ENCODE measurements at places on chromosomes 12 and 14.
A peak's percentile ranks its signal among the peaks of the same experiment; 100 is the strongest.

DNA sequence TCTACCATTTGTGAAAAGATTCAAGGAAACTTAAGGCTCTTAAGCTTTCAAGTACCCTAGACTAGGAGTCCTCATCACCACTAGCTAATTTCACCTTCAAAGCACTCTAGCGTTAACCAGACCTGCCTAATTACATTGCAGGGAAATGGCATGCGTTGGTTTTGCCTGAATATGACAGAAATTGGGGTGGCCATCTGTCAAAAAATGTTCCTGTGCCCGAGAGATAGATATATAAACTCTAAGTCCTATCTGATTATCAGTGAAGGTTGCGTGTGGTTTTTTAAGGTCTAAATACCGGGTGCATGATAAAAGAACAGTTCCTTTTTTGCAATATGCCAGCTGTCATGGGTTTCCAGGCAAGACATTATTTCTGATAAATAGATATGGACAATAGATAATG, 48.3 kb downstream of the SPRING1 start:
- DNase-seq = no peak

DNA sequence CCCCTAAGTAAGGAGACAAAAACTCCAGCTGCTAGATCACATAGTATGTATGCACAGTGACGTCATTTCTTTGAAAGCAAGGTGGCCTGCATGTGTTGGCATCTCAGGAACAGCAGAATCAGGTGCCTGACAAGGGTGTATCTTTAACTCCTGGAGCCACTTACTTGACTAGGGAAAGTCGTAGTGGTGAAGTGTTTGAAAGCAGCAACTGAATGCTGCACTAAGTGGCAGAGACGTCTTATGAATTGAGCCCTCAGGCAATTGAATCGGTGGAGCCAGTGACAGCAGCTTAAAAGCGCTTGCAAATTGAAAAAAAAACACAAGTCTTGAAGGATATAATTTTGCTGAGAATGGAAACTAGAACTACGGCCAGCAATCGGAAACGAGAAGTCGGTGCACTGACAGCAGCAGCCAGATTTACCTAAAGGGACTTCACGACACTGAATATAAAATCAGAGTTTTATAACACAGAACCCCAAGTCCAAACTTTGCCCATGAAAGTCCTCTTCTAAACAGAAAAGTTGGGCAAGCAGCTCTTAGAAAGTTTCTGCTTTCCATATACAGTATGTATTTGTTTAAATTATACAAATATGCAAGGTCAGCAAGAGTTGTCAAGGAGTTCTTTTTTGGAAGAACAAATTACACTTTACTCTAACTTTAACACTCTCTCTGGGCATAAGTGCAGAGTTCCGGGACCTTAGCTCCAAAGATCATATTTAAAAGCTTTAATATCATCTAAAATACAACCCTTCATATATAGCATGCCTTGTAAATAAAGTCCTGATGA, 1.1 kb downstream of the IGF1 start:
- DNase-seq = no peak

DNA sequence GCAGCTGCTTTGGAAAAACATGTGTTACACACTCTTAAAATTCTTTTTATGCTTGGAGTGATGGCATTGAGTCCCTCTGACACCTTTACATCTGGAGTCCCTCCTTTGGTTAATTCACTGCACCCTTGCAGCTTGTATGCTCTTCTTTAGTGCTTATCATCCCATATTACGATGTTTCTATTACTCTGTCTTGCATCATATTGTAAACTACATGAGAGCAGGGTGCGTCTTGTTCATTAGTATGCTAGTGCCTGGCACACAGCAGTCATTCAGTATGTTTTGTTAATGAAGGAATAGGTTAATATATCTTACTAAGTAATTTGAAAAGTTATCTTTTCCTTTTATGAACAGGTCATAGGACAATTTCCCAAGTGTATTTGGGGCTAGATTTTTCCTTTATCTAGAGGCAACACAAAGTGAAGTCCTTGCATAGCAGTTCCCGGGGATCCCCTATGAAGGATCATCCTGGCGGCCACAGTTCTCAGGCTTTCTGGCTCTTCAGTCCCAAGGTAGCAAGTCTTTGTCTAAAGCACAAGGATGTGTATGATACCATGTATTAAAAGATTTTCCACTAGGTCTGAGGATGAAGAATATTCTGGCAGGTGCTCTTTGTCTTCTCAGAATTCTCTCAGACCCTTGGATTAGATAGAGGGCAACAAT, 363.8 kb downstream of the FUT8 start:
- DNase-seq = no peak

- no peak for DNase-seq
Observed at GRCh38 chr12:132385923-132386751, 56.7 kb upstream of the GALNT9 start.

GRCh38 chr14:70882776-70883492, 24.3 kb upstream of the PCNX1 start:
- DNase-seq = no peak

- DNase-seq = no peak
Observed at GRCh38 chr12:57553343-57554202, 3.7 kb downstream of the KIF5A start.

DNA sequence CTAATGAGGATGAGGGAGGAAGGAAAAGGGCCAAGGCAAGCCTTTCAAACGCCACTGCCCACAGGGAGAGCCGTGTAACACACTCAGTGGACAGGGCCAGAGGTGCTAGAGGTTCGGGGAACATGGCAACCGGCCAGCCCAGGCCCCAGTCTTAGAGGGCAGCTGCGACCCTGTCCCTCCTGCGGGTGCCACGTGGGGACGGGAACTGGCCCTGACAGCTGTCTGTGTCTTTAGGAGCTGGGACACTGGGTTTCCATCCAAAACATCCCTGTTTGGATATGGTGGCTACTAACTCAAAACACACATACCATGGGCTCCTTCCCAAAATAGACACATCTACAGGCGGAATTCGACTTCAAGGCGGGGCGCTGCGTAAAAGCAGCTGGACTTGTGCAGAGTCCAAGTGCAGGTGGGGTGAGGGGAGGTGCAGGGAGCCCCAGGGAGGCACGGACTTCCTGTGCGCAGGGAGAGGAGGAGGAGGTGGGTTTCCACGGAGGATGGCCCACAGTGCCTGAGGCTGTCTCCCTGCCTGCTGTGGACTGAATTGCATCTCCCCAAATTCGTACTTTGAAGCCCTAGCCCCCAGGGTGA, 184.7 kb downstream of the PIWIL1 start:
- no peak for DNase-seq

DNA sequence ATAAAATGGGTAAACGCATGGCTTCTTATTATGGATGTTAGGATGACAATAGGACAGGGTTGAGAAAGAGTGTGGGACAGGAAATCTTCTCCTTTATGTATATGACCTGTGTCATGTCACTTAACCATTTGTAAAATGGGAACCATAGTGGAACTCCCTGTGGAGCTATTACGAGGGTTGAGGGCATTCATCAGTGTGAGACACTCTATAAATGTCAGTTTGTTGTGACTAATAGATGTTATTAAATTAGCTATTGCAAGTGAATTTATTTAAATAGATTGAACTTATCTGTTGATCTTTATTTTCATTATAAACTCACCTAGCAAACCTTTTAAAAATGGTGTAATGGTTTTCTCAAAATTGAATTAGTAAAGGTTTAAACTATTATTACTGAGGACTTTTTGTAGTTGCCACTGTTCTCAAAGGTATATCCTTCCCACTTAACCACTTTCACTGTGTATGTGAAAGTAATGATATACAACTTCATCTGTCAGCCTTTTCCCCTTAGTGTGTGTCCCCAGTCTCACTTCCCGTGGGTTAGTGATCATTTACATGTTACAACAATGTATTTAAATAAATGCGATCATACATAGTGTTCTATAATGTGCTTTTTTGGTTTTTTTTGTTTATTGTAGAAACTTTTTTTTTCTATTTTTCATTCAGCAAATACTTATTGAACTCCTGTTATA, 17.1 kb downstream of the HELB start:
- no peak for DNase-seq

- no peak for DNase-seq
Observed at GRCh38 chr12:113104953-113105510, 30.5 kb downstream of the RASAL1 start.

DNA sequence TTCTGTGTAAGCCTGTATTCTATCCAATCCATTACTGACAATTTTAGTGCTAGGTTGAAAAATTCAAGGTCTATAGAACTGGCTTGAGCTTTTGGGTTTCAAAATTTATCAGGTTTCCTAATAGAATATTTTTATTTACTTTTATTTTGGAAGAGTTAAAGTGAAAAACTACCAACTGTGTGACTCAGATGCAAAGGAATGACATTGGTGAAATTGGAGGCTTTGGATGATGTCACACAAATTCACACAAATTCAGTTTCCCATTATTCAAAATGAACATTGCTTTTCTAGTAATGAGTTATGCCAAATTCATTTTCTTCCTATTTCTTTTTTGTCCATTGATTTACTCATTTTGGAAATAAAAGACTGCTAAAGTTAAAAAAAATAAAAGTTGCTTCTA, 186.9 kb downstream of the ALX1 start:
- no peak for DNase-seq

DNA sequence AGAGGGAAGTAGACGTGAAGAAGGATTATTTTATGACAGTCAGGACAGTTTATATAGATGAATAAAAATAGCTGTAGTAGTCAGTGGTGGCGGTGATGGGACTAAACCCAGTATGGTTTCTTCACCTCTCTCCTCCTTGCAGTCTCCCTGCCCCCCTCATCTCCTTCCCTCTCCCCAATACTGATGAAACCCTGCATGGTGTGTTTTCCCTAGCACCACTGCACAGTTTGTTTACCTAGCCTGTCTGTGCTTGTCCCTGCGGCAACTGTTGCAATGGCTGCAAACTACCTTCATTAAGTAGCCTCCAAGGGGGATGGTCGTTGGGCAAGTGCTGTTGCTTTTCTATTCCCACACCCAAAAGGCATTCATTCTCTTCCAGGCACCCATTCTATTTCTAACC, 14.7 kb downstream of the PCBP2 start:
- DNase-seq = no peak

GRCh38 chr12:62438098-62438692, 28.4 kb upstream of the MON2 start:
- peak; percentile 25 for DNase-seq

DNA sequence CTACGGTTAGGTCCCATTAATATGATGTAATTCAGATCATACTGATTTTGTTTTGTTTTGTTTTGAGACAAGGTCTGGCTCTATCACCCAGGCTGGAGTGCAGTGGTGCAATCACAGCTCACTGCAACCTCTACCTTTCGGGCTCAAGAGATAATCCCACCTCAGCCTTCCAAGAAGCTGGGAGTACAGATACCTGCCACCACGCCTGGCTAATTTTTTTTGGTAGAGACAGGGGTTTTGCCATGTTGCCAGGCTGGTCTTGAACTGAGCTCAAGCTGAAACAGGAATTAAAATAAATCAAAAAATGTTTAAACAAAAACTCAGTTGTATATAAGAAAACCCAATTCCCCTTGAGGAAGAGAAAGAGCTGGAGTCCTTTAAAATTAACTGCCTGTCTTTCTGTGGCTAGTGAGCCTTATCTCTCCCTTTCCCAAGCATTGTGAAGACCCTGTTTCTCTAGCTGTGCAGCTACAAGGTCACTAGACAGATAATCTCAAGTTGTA, 17.7 kb upstream of the ANAPC7 start:
- DNase-seq = no peak

DNA sequence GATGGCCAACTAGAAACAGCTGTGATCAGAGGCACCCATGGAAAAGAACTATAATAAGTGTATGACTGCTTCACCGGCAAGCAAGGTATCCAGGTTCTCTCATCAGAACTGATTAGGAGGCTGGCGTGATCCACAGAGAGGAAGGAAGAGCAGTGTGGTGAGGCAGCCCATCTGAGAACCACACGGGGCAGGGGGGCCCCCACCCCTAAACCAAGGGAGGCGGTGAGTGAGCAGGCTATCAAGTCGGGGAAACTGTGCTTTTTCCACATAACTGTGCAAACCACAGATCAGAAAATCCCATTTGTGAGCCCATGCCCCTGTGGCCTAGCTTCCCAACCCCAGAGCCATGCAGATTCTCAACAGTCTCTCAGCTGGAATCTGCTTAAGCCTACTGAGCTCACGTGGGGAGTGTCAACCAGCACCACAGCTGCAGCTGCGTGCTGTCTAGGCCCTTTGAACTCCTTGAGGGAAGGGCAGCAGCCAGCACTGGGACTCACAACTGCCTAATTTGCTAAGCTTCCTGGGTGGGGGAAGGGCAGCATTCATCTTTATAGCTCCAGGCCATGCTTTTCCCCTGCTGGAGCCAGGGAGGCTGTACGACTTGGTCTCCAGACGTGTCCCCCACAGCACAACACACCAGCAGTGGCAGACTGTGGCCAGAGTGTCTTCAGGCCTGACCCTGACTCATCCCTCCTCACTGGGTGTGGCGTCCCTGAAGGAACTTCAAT, 444.4 kb upstream of the ATP2B1 start:
- DNase-seq = no peak

- DNase-seq = no peak
Observed at GRCh38 chr12:86663716-86664115, 407.5 kb upstream of the MGAT4C start.

- DNase-seq = no peak
Observed at GRCh38 chr12:15648558-15648957, 140.6 kb downstream of the EPS8 start.

DNA sequence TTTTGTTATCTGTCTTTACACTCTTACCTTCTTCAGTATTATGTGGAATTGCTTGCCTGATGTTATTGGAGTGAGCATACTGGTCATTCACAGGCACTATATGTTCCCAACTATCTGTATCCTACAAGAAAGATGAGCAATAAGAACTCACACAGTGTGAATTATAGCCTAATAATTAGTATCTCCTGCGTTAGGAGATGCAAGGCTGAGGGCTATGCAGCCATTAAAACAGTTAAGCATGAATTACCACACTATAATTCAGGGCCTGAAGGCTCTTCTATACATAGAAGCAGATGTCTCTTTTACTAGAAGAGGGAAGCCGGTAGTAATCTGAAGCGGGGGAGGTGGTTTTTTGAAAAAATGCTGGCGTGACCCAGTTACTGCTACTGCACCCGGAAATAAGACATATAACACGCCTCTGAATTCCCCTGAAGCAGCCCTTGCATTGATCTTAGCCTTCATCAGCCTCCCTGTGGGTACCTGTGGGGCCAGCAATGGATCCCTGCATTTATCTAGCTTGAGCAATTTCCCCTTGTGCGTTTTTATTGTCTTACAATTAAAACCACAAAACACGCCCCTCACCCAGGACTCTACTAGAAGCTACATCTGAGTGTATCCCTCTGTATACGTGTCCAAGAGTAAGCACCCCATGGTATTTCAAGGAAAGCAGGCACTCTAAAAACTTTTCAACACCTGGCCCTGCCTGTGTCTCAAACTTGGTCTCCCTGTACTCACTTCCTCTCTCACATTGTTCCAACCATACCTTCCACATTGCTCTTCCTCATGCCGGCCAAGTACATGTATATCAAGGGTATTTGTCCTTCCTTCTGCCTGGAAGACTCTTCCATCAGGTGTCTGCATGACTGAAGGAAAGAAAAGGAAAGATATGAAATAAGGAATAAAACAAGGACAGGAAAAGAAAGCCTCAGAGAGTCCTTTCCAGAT, 210.9 kb upstream of the ARID2 start:
- DNase-seq = no peak

- no peak for DNase-seq
Observed at GRCh38 chr12:47591795-47592194, 114.0 kb downstream of the RPAP3 start.

GRCh38 chr14:50821510-50822464, 9.2 kb downstream of the NIN start:
- peak; percentile 37 for DNase-seq

GRCh38 chr14:97921296-97921695, 1124.1 kb downstream of the VRK1 start:
- DNase-seq = no peak

GRCh38 chr12:31736472-31736871, 7.7 kb upstream of the AMN1 start:
- DNase-seq = no peak

- no peak for DNase-seq
Observed at GRCh38 chr14:106442857-106443256, 916.5 kb downstream of the TMEM121 start.
